ENCODE measurements at places on chromosomes 4 and X.

DNA sequence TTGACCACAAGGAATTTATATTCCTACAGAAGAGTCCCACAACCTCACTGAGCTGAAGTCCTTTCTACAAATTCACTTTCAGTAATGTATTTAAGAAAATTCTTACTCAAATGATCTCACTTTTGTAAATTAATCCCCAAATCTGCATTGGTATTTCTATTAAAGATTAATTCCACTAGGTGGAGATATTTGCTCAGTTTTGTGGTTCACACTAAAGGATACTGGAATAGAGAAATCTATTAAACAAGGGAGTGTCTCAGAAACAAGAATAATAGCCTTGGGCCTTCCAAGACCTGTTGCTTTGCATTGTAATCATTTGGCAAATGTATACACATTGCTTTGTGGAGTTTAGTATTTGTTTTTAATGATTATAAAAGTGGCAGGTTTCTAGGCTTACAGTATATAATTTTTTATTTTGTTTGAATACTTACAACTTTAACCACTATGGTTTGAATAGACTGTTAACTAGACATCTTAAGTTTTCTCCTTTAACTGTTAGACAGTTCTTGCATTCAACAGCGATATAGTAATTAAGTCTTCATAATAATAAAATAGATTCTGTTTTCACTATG lies 25.9 kb downstream of the CFAP299 start:
- no peak for DNase-seq

DNA sequence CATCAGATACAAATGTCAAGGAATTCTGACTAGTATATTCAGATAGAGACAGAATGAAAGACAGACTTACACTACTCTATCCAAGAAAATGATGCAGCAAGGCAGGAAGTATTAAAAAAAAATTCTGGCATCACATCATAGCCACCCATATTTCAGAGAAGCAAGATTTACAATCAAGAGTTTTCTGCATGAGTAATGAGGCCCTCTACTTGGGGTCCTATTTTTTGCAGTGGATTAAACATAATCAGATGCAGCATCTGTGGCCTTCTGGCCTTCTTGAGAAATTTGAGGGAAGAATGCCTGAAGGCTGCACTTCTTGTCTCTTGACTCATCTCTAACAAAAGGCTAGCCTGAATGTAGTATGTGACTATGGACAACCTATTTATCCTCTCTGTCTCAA lies 48.2 kb upstream of the SLIT2 start:
- no peak for DNase-seq

GRCh38 chr4:174134361-174134760 lies 149.1 kb downstream of the FBXO8 start:
- no peak for DNase-seq

DNA sequence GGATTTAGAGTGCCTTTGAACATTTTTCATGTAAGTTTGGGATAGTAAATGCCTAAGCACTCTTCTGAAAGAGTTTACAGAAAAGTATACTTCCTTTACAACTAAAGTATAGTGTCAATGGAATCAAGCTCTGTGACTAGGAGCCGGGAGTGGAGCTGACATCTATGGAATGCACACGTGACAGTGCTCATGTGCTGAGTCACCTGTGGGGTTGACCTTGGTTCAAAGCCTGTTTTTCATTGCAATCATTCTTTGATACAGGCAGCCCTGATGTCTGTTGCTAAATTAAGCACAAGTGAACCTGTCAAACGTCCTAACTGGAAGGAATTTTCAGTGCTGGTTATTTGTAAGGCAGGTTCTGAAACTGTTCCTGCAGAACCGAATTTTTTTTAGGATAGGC lies 82.5 kb downstream of the GPAT3 start:
- DNase-seq = no peak

DNA sequence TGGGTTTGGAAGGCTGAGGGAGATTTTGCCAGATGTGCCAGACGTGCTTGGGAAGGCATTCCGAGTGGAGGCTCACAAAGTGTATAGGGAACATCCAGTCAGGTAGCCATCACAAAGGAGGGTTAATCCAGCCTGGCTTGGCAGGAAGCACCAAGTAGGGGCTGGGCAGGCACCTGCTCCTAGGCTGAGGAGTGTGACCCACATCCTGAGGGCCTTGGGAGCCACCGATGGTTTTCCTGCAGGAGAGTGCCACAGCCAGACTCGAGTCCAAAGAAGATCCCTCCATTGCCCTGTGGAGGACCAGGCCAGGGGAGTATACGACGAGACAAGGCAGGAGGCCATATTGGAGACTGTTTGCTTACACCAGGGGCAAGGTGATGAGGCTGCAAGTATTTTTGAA lies 47.2 kb downstream of the PNMA5 start:
- no peak for DNase-seq

DNA sequence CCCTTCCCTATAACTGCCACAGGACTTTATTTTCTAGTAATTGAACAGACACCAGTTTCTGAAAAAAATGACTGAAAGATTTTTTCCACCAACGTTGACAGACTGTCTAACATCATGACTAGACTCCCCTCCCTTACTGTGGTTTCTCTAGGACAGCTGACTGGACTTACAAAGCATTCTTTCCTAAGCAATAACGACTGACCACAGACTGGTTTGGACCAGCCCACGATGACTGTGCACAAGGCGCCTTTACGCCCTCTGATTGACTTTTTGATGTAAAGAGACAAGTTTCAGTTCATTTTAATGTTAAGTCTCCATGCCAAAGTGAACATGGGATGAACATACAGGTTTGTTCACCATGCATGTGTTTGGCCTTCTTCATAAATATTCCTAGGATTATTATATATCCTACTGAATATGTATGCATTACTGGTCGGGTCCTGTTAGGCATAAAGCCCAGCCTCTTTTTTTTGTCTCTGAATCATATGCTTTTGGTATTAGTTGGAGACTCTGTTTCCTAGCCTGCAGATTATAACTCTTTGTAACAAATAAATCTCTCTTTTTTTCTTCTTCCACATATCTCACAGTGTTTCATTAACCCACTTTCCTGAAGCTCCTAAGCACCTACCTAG lies 50.5 kb upstream of the UGT2B4 start:
- DNase-seq = no peak

DNA sequence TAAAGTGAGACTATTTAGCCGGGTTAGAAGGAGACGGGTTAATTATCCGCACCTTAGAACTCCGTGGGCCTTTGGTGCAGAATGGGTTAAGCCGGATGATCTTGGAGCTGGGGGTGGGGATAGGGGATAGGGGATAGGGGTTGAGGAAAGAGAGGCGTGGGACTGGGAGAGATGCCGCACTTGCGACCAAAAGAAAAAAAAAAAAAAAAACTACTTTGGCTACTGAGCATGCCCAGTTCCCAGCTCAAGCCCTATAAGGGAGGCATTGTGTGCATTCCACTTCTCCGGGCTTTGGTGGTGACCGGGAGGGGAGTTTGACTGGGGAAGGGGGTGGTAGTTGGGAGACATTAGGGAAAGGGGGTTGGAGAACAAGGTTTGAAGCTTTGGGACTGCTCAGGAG lies at the start of gene SLITRK4:
TSS of gene SLITRK4 (minus strand) at position 187 of the 400 bp plus-strand sequence. CDS start 4,993 bp downstream, outside the sequence.
- no peak for DNase-seq
